ENCODE measurements at places on chromosomes 4 and X. TPM values are rescaled to one million over a fixed set of nuclear protein-coding genes. Genes with fewer than 3 reads are reported as not detected.

The EVC2 gene
- total RNA-seq: 0.65 TPM

DNA sequence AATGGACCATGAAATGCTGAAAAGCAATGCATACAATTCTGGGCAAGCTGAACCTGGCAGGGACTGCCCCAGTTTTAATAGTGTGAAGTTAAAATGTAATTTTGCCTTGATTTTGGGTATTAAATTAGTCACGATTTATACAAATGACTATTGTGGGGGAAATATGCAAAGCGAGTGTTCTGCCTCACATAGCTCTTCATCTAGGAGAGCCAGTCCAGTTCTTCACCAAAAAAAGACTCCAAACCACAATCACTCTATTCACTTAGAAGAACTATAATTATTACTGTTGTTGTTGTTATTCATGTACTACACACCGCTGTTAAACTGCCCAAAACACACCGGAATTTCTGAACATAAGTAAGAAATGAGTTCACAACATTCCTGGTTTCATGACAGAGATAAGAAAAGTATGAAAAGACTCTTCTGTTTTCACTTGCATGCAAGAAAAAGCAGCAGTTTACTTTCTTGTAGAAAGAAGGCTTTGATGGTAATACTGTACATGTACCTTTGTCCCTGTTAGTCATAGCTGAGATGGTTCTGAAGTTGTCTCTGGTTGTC, 101.9 kb downstream of the QRFPR start:
- H3K27me3 ChIP-seq: peaks cover 19% of the 10 kb centered on the region
- H3K36me3 ChIP-seq: no peaks in the 10 kb centered on the region
- H3K27ac ChIP-seq: no peak overlapping the region
- no peak overlapping the region for H3K4me3 ChIP-seq
- DNase-seq: peak; percentile 29

DNA sequence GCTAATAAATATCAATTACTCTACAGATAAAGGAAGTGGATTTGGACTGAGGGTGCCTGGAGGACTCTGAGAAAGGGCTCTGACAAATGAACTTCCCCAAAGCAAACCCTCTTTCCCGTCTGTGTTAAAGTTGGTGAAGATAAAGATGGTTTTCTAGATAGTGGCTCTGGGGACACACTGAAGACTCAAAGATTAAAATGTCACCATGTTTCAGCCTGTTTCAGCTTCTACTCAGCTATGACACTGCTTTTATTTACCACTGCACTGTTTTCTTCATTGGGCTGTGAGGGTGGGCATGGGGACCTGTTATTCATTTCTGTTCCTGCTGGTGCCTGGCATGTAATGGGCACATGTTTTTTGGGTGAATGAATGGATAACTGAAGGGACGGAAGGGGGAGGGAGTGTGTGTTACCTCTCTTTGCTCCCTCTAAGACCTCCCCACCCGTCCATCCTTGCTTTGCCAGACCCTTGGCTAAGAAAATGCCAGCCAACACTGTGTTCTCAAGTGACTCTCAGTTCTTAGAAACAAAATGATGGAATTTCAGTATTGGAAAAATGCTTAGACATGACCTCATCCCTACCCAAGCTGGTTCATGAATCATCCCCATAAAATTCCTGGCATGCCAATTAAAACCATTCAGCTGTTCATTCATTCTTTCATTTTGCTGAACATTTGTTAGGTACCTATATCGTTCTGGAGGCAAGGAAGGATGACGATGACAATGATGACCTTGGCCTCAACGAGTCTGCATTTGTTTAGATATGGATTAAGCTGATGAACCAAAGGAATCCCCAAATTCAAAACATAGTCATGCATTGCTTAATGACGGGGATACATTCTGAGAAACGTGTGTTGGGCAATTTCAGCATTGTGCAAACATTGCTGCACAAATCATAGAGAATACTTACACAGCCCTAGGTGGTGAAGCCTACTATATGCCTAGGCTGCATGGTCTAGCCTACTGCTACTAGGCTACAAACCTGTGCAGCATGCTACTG, 13.4 kb upstream of the STK32B start:
- no peak overlapping the region for H3K4me3 ChIP-seq
- H3K27ac ChIP-seq: no peak overlapping the region
- no peaks in the 10 kb centered on the region for H3K36me3 ChIP-seq
- no peak for DNase-seq

The ANAPC10 gene
- total RNA-seq: 31.5 TPM

DNA sequence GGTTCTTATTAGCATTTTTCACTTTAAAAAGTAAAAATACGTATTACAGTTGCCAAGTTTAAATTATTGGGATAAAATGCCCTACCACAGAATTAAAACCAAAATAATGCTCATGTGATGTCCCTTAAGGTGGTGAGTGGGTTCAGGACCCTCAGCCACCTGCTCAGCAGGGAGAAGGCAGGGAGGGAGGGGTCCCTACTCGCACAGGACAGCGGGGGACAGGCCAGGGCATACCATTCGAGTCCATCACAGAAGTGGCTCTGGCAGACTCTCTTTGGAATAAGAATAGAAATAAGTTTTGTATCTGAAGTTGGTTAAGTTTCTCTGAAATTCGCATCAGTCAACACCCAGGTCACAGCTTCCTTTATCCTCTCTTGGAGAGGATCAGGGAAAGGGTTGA, 37.7 kb downstream of the NOP14 start:
- peaks cover 46% of the 10 kb centered on the region for H3K36me3 ChIP-seq
- no peak overlapping the region for H3K4me3 ChIP-seq
- H3K4me1 ChIP-seq: peaks cover 29% of the 10 kb centered on the region
- DNase-seq: peak; percentile 2
- no peak overlapping the region for H3K27ac ChIP-seq

GRCh38 chrX:9466124-9466495, 1.3 kb downstream of the TBL1X start:
- H3K36me3 ChIP-seq: peaks cover 15% of the 10 kb centered on the region
- H3K4me3 ChIP-seq: peak overlapping the region; percentile 74
- peak overlapping the region; percentile 63 for H3K27ac ChIP-seq
- peaks cover 44% of the 10 kb centered on the region for H3K4me1 ChIP-seq

The RHOXF1 gene
- not detected for total RNA-seq

The TEX13D gene
- total RNA-seq: not detected

DNA sequence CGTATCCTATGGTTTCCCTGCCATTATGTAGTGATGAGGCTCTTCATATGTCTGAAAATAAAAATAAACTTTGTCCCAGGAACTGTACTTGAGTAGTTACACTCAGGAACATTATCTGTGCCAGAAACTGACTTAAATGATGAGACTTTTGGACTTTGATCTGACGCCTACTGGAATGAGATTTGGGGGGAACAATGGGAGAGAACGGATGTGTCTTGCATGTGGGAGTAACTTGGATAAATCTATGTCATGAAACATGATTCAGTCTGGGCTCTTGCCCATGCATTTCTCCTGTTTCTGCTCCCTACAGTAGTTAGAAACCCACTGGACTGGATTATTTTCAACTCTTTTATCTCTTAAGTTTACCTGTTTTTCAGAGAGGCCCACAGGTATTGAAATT, 2351.4 kb downstream of the PCDH7 start:
- H3K4me3 ChIP-seq: no peak overlapping the region
- no peak overlapping the region for H3K27ac ChIP-seq
- no peak for DNase-seq
- no peaks in the 10 kb centered on the region for H3K27me3 ChIP-seq
- no peaks in the 10 kb centered on the region for H3K36me3 ChIP-seq
- no peaks in the 10 kb centered on the region for H3K4me1 ChIP-seq

The UGT2B7 gene
- total RNA-seq: not detected

DNA sequence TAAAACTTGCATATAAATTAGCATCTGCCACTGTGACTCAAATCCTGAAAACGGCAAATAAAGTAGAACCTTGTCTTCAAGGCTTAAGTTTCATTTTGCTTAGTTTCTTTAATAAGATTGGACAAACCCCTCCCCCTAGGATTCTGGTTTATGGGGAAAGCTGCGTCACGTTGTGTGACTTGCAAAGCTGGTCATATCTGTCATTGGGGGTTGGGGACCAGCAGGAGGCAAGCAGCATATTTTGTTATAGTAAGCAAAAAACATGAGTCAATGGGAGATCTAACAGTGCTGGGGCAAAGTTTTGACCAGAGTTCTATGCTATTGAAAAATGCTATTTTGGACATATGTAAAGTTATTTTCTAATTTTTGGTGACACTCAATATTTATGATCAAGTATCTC, 407.3 kb downstream of the PCDH18 start:
- H3K36me3 ChIP-seq: no peaks in the 10 kb centered on the region
- no peak overlapping the region for H3K4me3 ChIP-seq
- H3K27me3 ChIP-seq: no peaks in the 10 kb centered on the region
- DNase-seq: no peak
- H3K27ac ChIP-seq: no peak overlapping the region

The LAMTOR3 gene
- total RNA-seq: 30.4 TPM

Measured in activated CD4-positive, alpha-beta T cell treated with anti-CD3 and anti-CD28 coated beads for 36 hours (primary cell).